HFF-Myc (cell line): ENCODE measurements at places on chromosomes 6 and 20.

DNA sequence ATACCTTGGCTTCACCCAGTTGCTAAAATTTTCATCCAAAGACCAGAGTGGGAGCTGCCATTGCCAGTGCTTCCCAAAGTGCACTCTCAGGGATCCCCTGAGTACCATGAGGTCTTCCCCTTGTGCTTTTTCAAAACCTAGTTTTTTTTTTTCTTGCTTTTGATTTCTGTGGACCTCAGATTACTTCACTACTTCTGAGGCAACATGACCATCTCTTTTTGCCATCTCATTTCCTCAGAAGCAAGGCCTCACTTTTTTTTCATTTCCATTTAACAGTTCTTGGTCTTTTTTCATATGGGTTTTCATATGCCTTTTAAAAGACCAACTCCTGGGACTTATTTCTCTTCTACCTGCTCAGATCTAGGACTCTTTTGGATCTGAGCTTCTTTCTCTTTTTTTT is 64.1 kb upstream of the MMS22L start:
- DNase-seq, result no peak

- DNase-seq, result no peak
Measured at GRCh38 chr20:33674294-33675135, at the start of gene NECAB3. NECAB3 (minus strand) TSS chr20:33674428; CDS start chr20:33674352, 76 bp downstream.

GRCh38 chr6:44789061-44789460 is 401.6 kb downstream of the CDC5L start:
- DNase-seq, result no peak

- no peak for DNase-seq
Measured at GRCh38 chr6:108114841-108115597, 40.5 kb upstream of the OSTM1 start.
